ENCODE measurements at places on chromosomes 7 and 10.

- DNase-seq, result peak; percentile 89
Observed at GRCh38 chr10:132571650-132572544, 34.3 kb downstream of the INPP5A start.

DNA sequence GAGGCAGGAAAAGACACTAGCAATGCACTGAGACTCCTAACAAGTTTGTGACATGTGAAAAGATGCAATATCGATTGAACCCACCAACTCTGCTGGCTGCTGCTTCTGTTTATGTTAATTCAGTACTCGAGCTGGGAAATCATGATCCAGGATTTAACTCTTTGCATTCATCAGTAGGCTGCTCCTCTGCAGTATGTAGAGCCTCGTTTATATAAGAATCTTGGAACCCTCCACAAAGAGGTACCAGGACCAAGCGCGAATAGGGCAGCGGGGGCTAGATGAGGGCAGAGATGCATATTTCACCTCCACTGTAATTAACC, 7.8 kb downstream of the PRKAG2 start:
- DNase-seq, result no peak

DNA sequence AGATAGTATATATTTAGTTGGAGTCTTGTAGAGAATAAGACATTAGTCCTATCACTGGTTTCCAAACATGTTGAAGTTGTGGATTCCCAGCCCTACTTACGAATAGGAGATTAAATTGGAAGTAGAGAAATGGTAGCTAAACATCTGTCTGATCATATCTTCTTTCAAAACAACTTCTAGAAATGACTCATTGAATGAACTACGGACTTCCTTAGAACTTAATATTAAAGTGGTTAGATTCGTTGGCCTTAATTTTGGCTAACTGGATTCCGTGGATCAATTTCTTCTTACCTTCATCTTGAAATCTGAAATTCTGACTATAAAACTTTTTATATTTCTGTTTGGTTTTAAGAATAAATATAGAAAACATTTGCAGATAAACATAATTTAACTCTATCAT, 3.4 kb downstream of the PHF14 start:
- no peak for DNase-seq

GRCh38 chr10:129660569-129660968, 193.5 kb downstream of the MGMT start:
- DNase-seq, result no peak

GRCh38 chr10:58240531-58240930, 27.2 kb downstream of the IPMK start:
- DNase-seq, result no peak

DNA sequence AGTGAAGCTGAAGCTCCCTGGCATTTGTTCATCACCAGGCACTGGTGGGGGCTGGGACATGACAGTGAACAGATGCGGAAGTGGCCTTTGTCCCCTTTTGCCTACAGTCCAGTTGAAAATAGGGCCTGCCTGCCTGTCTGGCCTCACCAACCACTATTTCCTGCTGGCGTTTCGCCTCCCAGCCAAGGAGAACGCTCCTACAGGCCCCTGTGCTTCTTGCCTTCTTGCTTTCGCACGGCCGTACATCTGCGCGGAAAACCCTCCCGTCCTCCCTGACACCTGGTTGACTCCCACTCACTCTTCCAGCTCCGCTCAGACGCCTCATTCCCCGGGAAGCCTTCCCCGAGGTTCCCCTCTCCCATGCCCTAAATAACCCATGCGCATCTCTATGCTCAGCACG, 317.3 kb downstream of the PRPF18 start:
- DNase-seq, result no peak

DNA sequence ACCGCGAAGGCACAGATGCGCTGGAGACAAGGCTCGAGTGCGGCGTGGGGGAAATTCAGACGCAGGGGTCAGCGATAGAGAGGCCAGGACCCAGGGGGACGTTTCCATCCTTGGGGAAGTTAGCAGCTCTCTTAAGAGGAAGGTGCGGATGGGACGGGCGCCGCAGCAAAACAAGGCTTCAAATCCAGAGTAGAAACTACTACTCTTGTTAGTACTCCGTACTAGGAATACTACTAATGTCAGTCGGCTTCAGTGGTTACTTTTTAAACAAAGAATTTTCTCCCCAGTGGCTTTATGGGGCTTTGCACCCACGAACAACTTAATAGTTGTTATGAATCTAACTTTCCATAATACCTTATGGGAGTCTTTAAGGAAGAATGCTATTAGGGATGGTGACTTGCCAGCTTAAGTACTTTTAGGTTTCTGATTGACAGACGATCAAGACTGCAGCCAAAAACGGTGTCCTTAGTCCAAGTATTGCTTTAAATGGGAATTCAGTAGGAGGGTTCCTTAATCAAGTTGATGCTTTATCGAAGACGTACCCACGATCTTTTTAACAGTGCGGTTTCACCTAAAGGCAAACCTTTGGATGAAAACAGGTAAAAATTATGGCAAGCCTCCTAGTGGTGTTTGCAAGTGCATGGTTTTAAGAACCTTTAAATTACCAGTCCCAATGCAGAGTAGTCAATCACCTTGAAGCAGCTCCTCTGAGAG, 812 bp upstream of the IDE start:
- DNase-seq, result peak; percentile 78

DNA sequence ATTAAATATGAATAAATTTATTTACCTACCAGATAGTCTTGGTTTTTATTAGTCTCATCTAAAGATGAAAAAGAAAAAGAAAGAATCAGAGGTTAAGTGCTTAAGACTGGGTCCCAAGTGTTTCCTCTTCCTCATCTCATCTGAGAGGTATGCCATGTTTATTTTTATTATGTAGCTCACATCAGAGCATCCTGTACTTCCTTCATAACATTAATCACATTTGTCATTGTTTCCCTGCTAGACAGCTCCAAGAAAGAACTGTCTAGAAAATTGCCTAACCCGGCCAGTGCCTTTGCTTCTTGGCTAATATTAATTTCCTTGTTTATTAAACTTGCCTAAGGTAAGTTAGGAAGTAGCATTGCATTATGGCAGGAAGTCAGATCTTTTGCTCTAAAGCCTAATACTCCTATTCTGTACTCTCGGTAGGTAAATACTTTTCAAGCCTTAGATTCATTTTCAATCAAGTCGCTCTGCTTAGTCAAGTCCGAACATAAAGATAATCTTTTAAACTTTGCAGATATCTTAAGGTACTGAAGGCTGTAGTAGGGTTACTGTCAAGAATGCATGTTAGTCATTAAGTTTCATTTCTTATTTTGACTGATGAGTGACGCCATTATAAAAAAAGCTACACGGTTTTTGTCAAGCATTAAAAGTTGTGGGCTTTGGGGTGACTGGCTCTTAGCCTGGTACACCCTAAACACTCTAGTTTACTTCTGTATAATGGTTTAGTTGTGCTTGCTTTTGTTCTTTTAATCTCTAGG, 47.4 kb downstream of the ZMYND11 start:
- no peak for DNase-seq

DNA sequence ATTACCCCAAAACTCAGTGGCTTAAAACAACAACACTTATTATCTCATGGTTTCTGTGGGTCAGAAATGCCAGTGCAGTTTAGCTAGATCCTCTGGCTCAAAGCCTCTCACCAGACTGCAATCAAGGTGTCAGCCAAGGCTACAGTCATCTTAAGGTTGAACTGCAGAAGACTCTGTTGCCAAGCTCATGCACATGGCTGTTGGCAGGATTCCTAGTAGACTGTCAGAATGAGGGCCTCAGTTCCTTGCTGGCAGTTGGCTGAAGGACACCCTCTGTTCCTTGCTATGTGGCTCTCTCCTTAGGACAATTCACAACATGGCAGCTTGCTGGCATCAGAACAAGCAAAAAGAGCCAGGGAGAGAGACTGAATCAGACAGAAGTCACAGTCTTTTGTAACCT, 34.7 kb downstream of the TOMM7 start:
- no peak for DNase-seq

DNA sequence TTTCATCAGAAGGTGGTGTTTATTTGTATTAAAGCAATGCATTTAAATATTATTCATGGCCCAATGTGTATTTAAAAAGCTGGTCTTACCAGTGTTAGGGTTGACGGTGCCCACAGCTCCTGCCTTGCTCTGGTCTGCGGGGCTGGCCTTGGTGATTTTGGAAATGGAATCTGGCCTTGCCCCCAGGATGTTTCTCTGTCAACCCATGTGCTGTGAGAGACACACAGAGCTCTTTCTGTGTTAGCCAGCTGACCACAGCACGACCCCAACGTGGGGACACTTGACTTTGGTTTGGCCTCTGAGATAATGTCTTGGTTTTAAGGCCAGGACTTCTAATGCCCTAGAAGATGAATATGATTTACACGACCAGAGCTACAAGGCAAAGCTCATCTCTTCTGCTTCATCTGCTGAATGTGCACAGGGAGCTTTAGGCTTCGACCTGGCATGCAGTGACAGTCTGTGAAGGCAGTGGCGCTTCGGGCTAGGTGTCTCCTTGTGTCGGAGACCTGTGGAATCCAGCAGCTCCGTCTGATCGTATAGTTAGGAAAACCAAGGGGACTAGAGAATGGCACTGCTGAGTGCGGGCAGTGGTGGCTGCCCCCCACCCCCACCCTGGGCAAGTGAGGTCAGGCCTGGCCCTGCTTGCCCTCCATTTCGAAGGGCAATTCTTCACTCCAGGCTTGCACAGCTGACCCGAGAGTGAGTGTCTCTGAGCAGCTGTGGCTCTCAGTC, 246.1 kb downstream of the EBF3 start:
- DNase-seq, result no peak

DNA sequence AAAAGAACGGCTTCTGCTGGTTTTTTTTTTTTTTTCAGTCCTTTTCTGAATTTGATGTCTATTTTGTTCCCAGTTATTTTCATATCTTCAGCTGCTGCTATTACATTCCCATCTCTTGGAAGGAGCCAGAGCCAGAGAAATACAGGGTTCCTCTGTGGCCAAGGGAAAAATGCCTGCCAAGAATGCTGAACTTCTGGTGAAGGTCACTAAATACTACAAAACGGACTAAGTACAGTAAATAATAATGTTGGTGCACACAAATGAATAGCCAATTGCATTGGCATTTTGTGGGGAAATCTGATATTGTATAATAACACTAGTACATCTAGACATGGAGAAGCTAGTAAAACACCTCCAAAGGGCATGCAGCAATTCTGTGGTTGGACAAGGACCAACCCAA, 56.3 kb upstream of the ZEB1 start:
- DNase-seq, result no peak

DNA sequence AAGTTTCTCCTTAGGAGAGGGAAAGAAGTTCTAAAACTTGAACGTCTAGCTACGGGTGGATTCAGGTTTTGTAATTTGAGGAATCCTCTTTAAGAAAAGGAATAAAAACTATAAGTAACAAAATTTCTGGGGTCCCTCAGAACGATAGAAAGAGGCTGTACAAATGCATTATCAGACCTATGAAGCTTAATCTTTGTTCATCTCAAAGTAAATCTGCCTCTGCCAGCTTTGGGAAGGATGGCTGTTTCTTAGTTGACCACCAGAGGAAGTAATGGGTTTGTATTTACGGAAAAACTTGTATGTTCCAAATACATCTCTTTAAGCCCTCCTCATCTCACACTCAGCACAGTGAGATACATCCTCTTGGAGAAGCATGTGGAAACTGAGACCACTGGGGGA, 864 bp downstream of the PSTK start:
- peak; percentile 80 for DNase-seq

GRCh38 chr7:47715631-47716068, 133.7 kb upstream of the TNS3 start:
- no peak for DNase-seq

DNA sequence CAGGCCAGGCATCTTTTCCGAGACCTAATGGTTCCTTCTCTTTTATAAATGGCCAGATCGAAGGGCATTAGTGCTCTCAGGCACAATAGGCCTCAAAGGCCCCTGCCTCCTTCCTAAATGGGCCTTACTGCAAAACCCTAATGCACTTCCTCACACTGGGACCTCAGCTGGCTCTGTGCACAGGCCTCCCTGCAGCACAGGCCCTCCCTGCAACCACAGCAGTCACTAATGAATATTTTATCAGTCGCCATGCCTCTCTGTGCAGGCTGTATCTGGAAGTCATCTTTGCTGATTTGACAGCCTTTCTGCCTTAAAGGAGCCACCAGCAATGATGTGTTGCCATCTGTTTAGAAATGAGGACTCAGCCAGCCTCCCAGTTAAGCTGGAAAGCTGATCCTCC, 54.9 kb upstream of the SDK1 start:
- DNase-seq, result peak; percentile 1

GRCh38 chr7:148912758-148913541, 28.9 kb upstream of the EZH2 start:
- no peak for DNase-seq

GRCh38 chr7:86301301-86301700, 342.4 kb upstream of the GRM3 start:
- DNase-seq, result no peak

GRCh38 chr10:11113156-11113555, 95.5 kb downstream of the CELF2 start:
- peak; percentile 88 for DNase-seq

DNA sequence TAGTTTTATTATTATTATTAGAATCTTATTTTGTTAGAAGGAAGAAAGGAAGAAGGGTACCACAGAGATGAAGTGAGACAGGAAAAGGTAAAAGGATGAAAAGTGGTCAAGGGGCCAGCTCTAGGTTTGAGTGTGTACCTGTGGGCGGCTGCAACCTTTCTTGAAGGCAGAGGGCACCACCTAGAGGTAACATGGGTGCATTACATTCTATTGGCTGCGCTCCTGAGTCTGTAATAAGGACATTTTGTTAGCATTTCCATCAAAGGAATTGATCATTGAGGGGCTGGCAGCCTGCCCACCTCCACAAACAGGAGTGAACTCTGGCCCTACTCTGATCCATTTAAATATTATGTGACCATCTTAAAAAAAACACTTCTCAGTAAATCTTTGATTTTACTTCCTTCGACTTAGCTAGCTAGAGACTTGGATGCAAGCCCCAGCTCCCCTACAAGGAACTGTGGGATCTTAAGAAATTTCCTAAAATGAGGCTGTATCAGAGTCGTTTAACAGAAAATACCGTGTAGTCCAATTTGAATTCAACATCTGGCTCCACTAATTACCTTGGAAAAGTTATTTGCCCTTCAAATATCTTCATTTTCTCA, 610.4 kb downstream of the IPMK start:
- DNase-seq, result peak; percentile 70

DNA sequence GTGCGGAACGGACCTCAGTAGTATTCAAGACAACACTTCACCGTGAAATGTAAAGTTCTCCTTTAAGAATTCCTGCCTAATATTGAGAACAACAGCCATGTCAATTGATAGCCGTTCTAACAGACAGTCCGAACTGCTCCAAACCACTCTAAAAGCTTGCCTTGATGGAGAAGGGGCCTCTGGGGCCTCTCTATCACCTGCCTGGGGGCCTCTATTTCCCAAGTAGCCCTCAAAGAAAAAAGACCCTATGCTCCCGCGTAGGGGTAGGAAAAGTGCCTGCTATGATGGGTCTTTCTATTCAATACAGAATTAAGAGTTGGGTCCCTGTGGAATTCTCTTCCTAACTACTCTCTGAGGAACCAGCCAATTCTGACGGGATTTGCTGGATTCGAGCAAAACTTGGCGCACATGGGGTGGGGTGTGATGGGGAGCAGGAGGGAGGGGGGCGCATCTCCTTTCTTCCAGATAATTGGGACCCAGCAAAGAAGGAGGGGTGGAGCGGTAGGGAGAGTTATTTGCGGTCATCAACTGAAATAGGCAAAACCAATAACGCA, 8.3 kb upstream of the DLX6 start:
- DNase-seq, result no peak
